ENCODE measurements at places on chromosomes 4 and X.

- no peak for DNase-seq
These were observed 39.3 kb downstream of the ING2 start for GRCh38 chr4:183544109-183544508.

DNA sequence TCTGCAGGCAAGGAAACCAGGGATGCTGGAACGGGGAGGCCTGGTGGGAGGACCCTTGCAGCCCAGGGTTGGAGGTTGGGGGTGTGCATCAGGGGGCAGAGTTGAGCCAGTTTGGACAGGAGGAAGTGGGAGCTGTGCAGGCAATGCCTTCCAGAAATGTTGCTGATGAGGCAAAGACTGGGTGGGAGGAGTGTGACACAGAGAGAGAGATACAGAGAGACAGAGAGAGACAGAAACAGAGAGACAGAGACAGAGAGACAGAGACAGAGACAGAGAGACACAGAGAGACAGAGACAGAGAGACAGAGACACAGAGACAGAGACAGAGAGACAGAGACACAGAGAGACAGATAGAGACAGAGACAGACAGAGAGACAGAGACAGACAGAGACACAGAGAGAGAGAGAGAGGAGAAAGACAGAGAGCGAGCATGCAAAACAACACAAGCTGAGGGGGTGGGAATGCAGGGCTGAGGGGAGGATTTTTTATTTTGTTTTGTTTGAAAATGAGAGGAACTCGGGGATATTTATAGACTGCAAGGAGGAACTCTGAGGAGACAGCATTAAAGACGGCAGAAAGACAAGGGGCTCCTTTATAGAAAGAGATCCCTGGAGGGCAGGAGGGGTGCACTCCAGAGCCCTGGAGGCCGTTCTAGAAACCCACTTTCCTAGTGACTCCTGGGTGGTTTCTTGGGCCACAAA is 1.9 kb upstream of the HAUS3 start:
- DNase-seq: no peak

DNA sequence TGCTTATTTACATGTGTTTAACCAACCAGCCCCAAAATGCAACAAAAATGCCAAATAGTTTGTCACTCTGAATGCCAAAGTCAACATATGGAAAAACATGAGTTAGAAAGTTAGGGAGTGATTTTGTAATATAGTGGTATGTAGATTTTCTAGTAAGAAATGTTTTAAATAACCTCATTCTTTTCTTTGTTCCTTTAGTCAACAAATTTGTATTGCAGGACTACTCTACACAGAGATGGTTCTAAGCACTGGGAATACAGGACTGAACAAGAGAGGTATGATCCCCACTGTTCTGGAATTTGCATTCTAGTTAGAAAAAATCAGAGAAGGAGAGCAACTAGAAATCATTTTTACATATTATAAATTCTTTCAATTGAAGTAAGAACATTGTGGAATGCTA is 218.8 kb upstream of the ANXA10 start:
- no peak for DNase-seq

GRCh38 chr4:13641084-13641483 is 13.6 kb upstream of the BOD1L1 start:
- DNase-seq: no peak

GRCh38 chr4:134200811-134201215 is 776 bp downstream of the PABPC4L start:
- DNase-seq: no peak

DNA sequence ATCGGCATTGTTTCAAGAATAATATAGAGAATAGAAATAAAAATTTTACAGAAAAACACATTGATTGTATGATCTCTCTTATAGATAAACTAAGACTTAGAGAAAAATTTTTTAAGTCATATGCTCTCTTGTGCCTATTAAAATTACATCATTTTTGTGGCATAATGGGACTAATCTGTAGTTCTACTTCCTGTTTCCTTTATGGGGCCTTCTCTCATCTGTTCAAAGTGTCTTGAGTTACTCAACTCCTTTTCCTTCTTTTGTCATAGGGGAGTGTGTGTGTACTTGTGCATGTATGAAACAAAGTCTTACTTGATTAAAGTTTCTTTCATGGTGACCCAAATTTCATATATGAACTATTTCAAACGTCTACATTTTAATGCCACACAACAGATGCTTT is 1448.9 kb upstream of the TENM3 start:
- no peak for DNase-seq

GRCh38 chr4:38166082-38166481 is 205.9 kb downstream of the PTTG2 start:
- DNase-seq: no peak

DNA sequence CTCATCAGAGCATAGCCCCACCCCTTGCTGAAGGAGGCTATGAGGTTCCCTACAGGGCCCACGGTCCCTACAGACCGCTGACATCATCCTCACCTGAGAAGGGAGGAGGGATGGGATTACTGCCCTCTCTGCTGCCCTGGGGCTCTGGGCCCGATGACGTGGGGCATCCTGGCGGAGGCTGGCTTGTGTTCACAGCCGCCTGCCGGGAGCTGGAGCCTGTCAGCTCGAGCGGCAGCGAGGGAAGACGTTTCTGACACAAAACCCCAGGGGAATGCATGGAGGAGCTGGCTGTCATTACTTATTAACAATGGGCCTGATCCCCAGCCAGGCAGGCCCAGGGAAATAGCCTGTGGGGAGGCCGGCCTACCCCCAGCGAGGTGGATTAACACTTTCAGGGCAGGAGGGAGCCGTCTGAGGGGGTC is 106.6 kb upstream of the ATP6AP2 start:
- DNase-seq: no peak

DNA sequence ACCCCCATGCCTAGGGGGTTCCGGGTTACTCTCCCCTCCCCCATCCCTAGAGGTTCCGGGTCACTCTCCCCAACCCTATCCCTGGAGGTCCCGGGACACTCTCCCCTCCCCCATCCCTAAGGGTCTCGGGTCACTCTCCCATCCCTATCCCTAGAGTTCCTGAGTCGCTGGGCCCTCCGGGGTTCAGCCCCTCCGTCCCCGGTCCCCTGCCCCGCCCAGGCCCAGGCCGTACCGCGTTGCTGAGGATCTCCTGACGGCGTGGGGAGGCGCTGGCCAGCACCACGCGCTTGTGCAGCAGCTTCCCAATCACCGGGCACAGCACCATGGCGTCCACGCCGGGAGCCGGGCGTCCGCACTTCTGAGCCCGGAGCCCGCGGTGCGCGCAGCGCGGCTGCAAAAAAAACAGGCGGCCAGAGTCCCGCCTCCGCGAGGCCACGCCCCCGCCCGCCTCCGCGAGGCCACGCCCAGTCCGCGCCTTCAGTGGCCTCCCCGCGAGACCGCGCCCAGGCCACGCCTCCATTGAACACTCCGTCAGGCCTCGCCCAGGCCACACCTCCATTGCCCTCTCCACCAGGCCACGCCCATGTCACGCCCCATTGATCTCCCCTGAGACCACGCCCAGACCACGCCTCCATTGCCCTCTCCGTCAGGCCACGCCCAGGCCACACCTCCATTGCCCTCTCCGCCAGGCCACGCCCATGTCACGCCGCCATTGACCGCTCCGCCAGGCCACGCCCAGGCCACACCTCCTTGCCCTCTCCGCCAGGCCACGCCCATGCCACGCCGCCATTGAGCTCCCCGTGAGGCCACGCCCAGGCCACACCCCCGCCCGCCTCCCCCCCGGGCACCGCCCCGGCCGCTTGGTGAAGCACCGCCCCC is at the start of gene ASMTL:
ASMTL (minus strand) TSS at position 394 of the 879 bp plus-strand sequence; CDS start at position 325, 69 bp downstream.
- peak; percentile 99 for DNase-seq

DNA sequence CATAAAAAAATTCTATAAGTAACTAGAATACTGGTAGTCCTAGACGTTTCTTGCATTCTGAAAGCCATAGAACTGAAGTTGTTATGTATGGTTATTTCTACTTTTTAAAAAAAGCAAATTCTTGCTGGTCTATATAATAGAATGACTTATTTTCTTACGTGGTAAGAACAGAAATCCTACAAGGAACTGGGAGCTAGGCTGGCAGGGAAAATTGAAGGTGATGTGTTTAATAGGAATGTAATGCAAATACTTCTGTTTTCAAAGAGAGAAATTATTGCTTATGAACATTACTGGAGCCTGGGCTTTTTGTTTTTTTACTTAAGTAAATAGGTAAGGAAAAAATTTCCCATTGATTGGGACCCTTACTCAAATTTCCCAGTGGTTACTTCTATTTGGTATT is 8.9 kb downstream of the CCNA2 start:
- DNase-seq: no peak

All from keratinocyte (primary cell).